ENCODE measurements at places on chromosomes 11 and 22.
A peak's percentile ranks its signal among the peaks of the same experiment; 100 is the strongest.

GRCh38 chr11:74775762-74776161 lies 27.1 kb downstream of the RNF169 start:
- DNase-seq: no peak

DNA sequence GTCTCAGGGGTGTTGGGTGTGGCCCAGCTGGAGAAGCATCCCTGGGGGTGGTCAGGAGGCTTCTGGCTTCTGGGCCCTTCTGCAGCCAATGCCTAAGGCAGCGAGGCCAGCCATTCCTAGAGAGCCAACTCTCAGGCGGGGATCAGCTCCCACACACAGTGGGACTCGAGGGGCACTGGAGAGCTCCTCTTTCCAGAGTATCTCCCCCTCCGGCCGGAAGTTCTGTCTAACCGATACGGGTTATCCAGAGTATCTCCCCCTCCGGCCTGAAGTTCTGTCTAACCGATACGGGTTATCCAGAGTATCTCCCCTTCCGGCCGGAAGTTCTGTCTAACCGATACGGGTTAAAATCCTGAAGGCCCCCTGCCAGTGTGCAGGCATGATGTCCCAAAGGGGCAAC lies 71.2 kb upstream of the B3GAT1 start:
- no peak for DNase-seq

GRCh38 chr11:11253497-11253896 lies 99.6 kb downstream of the CSNK2A3 start:
- no peak for DNase-seq

DNA sequence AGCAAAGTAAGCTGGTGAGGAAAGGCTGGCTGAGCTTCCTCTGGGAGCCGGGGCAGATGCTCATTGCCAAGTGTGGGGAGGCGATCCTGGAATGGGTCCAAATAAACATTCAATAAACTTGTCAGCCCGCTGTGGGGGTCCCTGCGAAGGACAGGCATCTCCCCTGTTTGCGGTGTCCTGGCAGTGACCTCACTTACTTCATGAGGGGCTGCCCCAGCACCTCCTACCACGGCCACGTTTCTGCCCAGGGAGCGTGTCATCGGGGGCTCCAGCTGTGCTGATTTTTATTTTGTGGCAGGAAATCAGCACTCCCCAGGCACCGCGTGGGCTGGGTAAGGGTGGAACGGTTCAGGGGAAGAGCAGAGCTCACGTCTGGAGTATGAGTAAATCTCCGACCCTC lies 493.9 kb upstream of the B3GAT1 start:
- no peak for DNase-seq

DNA sequence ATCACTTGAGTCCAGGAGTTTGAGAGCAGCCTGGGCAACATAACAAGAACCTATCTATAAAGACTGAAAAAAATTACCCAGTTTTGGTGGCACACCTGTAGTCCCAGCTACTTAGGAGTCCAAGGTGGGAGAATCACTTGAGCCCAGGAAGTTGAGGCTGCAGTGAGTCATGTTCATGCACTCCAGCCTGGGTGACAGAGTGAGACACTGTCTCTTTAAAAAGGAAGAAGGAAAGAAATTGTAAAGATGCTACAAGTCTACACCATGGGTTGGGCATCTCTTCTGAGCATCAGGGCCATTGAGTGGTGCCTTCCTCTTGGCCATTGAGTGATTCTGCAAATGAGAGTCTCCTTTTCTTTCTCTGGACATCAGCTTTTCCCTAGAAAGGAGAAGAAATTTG lies 15.7 kb upstream of the MTMR3 start:
- DNase-seq: no peak

GRCh38 chr11:87352759-87353707 lies 315.3 kb downstream of the TMEM135 start:
- peak; percentile 61 for DNase-seq

DNA sequence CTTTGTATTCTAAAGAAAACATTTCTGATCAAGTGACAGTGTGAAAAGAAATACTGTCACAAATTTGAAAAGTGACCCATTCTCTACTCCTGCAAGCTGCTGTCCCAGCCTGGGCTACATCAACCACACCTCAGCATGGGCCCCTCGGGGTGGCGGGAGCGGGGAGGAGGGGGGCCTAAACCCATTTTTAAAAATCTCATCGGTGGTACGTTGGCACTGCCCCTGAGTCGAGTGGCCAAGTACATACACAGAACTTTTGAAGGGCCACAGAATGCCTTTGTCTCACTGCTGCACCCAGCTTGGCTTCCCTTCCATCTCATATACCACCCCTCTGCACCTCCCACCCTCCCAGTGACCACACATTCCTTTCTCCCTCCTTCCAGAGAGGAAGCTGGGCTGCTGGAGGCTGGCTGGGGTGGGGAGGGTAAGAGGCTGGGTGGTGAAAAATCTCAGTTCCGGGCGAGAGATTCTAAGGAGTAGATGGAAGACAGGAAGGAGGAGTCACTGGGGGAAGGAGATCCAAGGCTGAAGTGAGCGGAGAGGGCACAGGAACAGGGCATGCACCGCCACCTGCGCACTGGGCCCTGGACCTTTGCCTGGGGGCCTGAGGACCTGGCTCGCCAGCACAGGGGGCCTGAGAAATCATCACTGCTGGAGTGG lies 21.1 kb downstream of the FXYD6 start:
- DNase-seq: no peak

- no peak for DNase-seq
Observed at GRCh38 chr22:34454598-34454997, 534.3 kb upstream of the LARGE1 start.

DNA sequence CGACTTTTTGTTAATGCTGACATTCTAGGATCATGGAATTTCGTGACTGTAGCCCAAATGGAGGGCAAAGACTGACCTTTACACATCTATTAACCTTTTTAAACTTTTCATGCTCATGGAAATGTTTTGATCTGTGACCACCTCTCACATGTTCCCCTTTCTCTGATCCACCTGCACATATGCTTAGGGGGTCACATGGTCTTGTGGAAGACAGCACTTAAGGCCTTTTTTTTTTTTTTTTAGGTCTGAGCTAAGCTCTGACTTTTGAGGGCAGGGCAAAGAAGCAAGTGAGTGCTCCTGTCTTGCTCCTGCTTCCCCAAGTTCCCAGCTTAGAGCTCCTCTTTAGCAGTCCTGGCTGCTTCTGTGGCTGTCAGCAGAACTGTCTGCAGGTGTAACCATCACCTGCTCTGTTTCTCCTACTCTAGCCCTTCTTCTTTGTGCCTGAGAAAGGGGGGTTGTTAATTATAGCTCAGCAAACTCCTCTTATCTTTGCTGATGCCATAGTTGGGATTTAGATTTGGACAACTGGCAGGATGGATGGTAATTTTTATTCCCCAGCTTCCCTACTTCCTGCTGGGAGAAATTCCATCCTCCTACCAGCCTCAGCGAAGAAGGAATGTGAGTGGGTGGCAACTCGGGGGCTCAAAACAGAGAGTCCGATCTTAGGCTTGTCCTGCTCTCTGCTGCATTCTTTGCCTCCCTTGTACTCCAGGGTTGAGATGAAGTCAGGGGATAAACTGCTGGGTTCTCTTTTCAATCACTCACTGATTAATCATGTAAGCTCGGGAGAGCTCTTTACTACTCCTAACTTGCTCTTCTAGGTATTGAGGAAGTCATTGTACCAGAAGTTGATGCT lies 64.4 kb downstream of the GRAMD1B start:
- no peak for DNase-seq

GRCh38 chr22:41501209-41501608 lies 32.3 kb downstream of the ACO2 start:
- DNase-seq: no peak

GRCh38 chr11:15057329-15057728 lies 16.1 kb upstream of the CALCB start:
- DNase-seq: no peak

- DNase-seq: no peak
Observed at GRCh38 chr11:33383075-33383919, 126.1 kb downstream of the HIPK3 start.

GRCh38 chr22:38412435-38413084 lies 42.4 kb downstream of the KCNJ4 start:
- DNase-seq: no peak

- DNase-seq: no peak
Observed at GRCh38 chr11:32105871-32106560, 15.1 kb downstream of the RCN1 start.

DNA sequence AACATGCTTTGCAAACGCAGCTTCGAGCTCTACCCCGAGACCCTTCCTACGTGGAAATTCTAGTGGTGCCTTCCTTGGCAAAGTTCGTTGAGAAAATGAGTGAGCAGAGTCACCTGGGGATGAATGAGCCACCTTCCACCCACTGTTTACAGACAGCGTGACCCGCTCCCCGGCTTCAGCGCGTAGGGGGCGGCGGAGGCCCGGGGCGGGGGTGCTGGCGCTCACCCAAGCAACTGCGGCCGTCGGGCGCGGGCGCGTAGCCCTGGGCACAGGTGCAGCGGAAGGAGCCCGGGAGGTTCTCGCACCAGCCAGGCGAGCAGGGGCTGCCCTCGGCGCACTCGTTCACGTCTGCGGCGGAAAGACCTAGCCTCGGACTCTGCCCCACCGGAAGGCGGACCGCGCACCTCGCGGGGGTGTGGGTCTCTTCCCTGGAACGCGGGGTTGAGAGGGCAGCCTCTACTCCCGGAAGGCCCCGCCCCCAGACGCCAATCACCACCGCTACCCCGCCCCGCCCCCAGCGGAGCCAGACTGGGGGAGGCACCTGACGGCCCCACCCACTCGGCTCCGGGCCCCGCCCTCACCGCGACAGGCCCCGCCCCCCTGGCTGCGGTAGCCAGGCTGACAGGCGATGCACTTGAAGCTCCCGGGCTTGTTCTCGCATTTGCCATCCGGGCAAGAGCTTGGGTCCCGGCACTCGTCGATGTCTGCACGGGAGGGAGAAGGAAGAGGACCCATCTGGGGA lies 11.8 kb downstream of the LTBP3 start:
- DNase-seq: peak; percentile 93

GRCh38 chr11:86117001-86117711 lies 48.3 kb upstream of the PICALM start:
- DNase-seq: no peak

GRCh38 chr11:70437111-70437784 lies 38.9 kb downstream of the CTTN start:
- no peak for DNase-seq

GRCh38 chr11:122981388-122982264 lies at the start of gene BSX:
BSX (minus strand) TSS chr11:122981834; CDS start chr11:122981671, 163 bp downstream.
- peak; percentile 11 for DNase-seq

- DNase-seq: no peak
Observed at GRCh38 chr11:78420796-78421209, 3.2 kb upstream of the GAB2 start.

DNA sequence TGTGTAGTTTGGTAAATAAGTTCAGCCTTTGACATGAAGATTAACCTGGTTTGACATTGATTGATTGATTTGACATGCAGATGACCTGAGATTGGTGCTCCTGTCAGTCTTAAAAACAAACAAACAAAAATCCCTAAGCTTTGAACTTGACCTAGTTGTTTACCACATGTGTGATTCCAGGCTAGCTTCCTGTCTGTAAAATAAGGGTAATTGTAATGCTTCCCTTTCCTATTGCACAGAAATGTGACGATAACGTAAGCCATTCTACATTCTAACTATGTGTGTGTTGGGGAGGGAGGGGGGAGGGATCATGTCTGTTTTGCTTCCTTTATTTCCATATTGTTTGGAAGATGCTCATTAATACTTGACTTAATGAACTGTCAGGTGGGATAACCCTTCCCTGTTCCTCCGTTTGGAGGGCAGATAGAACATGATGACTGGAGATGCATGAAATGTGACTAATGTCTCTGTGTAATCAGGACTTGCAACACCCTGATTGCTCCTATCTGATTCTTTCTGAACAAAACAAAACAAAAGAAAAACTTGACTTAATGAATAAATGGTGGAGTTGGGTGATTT lies 106.1 kb upstream of the CLMP start:
- no peak for DNase-seq

GRCh38 chr11:133678191-133678590 lies 145.9 kb upstream of the OPCML start:
- DNase-seq: no peak

DNA sequence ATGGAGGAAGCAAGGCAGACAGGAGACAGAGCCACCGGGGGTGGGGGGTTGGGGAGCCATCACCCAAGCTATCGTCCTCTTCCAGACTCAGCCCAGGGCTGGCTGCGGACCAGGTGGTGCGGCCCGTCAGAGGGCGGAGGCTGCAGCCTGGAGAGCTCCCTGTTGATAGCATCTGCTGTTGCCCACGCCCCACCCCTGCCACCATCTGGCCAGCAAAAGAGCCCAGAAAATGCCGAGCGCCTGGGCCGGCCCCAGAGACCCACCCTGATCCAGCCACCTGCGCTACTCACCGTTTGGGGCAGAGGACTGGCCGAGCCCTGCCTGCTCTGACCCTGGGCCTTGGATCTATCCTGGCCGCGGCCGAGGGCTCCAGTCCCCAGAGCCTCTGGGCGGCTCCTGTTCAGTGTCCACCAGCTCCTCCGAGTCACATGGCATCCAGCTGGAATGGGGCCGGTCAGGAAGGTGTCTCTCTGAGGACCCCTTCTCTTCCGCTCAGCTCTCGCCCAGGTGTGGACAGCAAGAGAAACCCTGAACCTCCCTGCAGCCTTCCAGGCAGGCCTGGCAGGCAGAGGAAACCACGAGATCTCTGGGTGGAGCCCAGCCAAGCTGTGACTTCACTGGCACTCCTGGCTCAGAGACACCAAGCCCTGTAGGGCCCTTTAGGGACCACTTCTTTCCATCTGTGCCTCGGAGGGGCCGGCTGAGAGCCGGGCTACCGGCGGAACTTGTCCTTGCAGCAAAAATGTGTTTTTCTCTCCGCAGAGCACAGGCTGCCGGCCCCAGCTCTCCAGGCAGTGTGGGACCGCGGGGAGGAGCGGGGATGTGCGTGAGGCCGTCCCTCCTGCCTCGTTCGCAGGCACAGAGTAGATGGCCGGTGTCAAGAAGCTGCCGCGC lies at the start of gene MRGPRE:
MRGPRE (minus strand) TSS at position 567 of the 894 bp plus-strand sequence. CDS start 3,618 bp downstream, outside the sequence.
- DNase-seq: no peak

GRCh38 chr11:70030412-70030811 lies 47.7 kb upstream of the ANO1 start:
- no peak for DNase-seq

DNA sequence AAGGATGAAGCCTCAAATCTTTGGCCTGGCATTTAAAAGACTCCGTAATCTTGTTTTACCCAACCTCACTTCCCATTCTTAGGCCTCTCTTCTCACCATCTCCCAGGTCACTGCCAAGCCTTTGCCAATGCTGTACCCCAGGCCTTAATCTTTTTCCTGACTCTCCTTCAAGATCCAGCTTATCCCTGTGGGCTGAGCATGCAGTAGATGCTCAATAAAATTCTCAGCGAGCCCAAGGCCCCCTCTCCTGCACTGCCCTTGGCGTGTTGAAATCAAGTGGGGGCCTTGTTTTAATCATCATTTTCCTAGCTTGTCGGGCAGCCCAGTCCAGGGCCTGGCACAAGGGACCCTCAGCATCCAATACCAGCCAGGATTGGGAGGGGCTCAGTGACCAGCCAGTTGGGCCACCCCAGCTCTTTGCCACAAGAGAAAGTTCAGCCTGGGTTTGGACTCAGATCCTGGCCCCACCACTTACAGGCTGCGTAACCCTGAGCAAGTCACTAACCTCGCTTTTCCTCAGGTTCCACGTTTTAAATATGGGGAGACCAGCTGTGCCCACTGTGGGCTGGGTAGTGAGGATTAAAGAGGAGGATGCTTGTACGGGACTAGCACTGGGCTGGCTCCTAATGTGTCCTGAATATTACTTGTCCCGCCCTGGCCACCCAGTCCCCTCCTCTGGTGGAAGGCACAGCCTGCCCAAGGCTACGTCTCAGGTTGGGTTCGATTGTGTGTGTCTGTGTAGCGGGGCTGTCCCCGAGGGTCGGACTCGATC lies 943 bp upstream of the YWHAH start:
- DNase-seq: no peak
